ENCODE measurements at places on chromosomes 5 and 9.

DNA sequence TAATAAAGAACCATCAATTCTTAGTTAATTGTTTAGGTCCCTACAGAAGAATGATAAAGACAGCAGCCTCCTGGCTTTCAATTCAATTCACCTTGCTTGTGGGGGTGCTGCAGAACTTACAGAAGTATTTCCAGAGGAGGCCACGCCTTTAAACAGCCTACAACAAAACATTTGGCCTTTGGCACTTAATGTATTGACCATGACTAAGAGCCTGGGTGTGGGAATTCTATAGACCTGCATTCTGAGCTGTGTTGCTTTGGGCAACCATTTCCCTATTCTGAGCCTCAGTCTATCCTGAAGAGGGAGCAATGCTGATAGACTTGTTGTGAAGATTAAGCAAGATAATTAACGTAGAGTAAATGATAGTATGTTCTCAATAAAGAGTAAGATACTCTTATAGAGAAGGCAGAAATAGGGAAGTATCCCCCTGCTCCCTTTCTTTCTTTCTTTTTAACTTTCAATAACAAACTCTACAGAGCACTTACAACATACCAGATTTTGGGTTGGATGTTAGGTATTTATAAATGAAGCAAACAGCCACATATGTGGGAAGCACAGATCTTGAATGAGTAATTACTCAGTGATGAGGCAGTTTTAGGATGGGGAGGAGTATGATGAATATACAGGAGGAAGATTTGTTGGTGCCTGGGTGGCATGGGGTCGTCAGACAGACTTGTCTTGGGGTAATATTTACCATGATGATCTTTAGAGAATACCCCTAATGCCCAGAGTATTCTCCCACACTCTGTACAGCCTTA is 28.4 kb downstream of the PAPPA start:
- no peak for DNase-seq

- DNase-seq, result no peak
These were observed 15.8 kb downstream of the SH3GLB2 start for GRCh38 chr9:129012343-129012742.

GRCh38 chr5:14129123-14129522 is 14.0 kb upstream of the TRIO start:
- no peak for DNase-seq

- DNase-seq, result no peak
These were observed 1.4 kb upstream of the QRFP start for GRCh38 chr9:130897848-130898551.

- no peak for DNase-seq
These were observed 429.3 kb downstream of the GADD45G start for GRCh38 chr9:90034071-90034470.

GRCh38 chr9:106981396-106982287 is 118.7 kb downstream of the ZNF462 start:
- no peak for DNase-seq

DNA sequence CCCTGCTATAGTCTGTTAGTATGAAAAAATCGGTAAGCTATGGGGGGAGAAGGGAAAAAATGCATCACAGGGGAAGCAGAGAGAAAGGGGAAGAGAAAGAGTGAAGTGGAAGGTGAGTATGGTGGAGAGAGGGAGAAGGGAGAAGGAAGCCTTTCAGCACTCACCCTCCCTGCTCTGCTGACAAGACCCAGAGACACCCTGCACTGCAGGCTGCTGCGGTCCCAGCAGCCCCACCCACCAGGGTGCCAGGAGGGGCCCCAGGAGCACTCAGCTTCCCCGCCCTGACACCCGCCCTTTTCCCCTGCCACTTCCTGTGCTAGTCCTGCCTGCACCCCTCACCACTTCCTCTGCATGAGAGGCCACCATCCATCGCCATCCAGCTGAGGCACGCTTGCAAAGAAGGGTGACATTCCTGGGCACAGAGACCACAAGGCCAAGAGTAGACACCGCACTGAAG is 12.7 kb downstream of the STK10 start:
- DNase-seq, result peak; percentile 84

DNA sequence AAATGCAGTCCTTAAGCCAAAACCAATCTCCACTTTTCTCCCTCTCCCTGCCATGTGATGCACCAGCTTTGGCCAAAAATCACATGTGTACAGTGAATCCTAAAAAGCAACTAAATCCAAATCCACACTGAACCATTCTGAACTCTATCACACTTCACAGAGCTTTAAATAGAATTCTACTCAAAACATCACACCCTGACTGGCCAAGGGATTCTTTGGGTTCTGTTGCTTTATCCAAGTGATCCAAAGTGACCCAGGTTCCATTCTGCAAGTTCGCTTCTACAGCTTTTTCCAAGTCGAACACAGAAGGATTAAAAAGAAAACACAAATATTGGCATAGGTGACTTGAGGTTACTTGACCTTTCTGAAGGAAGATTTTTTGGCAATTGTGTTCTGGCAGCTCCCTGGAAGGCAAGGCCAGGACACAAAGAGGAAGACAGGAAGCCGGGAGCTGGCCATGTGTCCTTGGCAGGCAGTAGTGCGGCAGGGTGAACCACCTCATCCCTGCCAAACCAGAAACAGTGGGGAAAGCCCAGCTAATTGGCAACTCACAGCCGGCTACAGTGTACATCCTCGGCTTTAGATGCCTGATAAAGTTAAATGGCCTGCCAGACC is 115.0 kb downstream of the NFIB start:
- DNase-seq, result no peak

DNA sequence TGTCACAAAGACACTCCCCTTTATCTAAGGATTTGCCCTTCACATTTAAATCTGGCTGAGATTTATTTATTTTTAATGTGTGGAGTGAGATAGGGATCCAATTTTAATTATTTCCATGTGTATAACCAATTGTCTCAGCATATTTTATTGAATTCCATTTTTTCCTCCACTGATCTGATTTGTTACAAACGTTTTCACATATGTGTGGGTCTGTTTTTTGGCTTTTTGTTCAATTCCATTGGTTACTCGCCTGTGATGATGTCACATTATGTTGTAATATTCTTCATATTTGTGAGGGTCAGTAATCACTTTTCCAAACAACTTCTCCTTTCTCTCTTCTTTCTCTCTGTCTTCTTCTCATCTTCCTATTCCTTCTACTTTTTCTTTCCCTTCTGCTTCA is 278.3 kb upstream of the RFX3 start:
- no peak for DNase-seq

DNA sequence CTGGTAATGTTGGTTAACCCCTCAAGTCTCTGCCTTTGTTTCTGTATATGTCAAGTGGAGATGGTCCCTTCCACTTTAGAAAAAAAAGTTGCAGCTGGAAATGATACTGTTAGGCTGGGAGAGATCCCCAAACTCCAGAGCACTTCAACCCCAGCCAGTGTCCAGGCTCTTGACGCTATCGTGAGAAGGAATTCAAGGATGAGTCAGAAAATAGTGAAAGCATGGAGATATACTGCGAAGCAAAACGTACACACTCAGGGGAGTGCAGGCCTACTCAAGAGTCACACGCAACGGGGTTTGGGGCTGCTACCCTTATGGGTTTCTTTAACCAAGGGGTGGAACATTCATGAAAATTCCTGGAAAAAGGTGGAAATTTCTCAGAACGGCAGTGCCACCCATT is 24.9 kb downstream of the KCNV2 start:
- no peak for DNase-seq

- no peak for DNase-seq
These were observed 41.7 kb downstream of the RXRA start for GRCh38 chr9:134367791-134368490.

DNA sequence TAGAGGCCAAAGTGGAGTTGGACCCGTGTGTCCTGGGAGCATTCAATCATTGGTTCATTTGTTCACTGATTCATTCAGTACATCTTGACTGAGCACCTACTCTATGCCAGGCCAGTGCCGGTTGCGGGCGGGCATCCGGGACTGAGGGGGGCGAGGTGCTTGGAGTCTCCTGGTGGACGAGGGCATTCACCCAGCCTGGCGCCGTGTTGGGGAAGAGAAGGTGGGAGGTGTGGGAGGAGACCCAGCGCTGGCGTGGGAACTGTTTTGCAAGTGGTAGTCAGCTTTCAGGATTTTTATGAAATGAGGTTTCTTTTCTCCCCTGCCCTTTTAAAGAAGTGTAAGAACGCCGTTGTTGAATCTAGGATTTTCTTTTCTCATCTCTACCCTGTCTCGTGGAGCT is 37.2 kb downstream of the NCS1 start:
- DNase-seq, result no peak

DNA sequence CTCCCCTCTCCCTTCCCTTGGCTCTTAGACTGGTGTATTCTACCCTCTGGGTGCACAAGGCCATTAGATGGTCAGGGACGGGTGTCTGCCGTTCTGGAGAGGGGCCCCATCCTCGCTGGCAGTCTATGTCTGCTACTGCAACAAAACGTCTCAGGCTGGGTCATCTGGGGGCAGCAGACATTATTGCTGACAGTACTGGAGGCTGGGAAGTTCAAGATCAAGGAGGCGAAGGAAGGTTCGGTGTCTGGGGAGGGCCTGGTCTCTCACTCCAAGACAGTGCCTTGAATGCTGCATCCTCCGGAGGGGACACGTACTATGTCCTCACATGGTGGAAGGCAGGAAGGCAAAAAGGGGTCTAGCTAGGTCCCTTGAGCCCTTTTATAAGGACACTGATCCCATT is 93.4 kb upstream of the COL5A1 start:
- DNase-seq, result no peak

DNA sequence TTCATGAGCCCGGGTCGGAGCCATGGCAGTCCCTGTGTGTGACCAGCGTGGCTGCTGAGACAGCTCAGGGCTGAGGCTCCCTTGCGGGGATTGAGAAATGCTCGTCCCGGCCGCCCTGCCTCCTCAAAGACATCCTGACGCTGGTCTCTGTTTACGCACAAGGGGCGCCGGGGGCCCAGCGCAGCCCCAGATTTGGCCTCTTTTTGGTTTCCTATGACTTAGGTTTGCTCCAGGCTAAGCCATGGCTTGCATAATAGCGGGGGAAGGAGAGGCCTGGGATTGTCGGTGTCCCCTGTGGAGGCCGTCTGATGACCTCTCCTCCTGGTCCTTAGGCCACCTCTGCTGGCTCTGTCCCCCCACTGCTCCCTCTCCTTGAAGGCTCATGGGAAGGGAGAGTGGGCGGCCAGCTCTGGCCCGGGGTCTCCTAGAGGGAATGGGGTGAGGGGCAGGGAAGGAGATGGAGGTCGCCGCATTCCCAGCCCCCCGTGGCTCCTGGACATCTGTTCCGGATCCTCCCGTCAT is 3.5 kb downstream of the LAMC3 start:
- DNase-seq, result no peak

- no peak for DNase-seq
These were observed 541.4 kb upstream of the ZNF462 start for GRCh38 chr9:106321394-106322180.

Measured in activated CD4-positive, alpha-beta T cell treated with anti-CD3 and anti-CD28 coated beads for 4 hours (primary cell).